ENCODE measurements at places on chromosomes 6 and 20.

DNA sequence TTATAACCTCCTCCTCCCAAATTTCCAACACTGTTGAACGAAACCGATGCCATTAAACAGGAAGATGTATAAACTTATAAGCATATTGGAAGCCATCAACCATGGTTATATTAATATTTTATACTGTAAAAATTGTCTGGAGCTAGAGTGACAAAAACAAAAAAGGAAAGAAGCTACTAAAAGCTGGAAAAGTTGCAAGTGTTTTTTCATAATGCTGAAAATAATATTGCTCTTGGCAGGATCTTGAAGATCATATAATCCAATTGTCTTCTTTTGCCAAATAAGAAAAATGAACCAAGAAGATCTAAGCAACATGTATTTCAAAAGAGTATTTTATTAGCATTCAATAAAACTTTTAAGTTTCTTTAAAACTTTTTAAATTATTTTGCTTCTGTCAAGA, 268.9 kb upstream of the HSF2 start:
- H3K4me1 ChIP-seq, result no peaks in the 10 kb centered on the region
- no peak overlapping the region for H3K4me3 ChIP-seq
- DNase-seq, result no peak
- no peaks in the 10 kb centered on the region for H3K27me3 ChIP-seq
- no peaks in the 10 kb centered on the region for H3K36me3 ChIP-seq
- no peak overlapping the region for H3K27ac ChIP-seq

GRCh38 chr6:170202416-170203135, 88.3 kb downstream of the DLL1 start:
- peak; percentile 77 for DNase-seq
- no peaks in the 10 kb centered on the region for H3K36me3 ChIP-seq
- no peak overlapping the region for H3K27ac ChIP-seq
- peaks cover 10% of the 10 kb centered on the region for H3K4me1 ChIP-seq

DNA sequence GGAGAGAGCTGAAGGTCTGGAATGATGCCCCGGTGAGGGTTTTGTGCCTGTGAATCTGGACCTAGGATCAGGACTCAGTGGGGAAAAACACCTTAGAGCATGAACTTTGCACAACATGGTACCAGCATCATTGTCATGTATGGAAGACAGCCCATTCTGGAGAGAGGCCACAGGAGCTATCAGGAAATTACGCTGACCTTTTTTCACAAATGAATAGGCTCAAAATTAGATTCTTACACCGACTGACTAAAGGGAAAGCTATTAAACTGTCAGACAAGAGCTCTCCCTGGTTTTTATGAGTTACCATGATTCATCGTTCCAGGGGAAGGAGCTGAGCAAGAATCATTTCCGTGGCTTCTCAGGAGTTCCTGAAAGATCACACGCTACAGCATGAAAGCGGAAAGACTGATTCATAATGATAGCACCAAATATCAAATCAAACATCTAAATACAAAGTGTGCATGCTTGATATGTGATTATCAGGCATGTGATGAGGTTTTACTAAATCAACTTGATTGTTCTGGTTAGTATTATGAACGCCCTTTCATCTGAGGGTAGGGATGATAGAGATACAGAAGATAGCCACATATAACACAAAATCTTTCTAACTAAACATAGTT, 224.9 kb upstream of the SMLR1 start:
- peaks cover 15% of the 10 kb centered on the region for H3K4me1 ChIP-seq
- H3K27me3 ChIP-seq, result no peaks in the 10 kb centered on the region
- no peaks in the 10 kb centered on the region for H3K36me3 ChIP-seq
- H3K27ac ChIP-seq, result no peak overlapping the region
- DNase-seq, result no peak

GRCh38 chr6:133833949-133834359, 55.0 kb upstream of the TCF21 start:
- H3K27me3 ChIP-seq, result no peaks in the 10 kb centered on the region
- H3K36me3 ChIP-seq, result no peaks in the 10 kb centered on the region
- H3K4me1 ChIP-seq, result peaks cover 4% of the 10 kb centered on the region
- DNase-seq, result no peak

DNA sequence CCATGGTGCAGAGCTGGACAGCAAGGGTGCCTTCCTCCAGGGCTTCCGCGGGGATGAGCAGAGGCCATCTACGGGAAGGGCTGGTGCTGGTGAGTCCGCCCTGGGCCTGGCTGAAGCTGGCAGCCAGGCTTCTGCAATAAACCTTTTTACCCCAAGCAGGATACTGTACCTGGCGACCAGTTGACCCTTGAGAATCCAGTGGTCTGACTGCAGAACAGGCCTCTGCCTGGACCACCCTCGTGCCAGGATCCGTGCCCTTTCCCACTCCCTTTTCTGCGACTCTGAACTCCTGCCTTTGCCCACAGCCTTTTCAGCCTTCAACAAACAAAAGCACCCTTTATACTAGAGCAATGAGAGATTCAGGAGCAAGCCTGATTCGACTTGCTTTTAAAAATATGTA, 18.9 kb downstream of the CDH26 start:
- no peak overlapping the region for H3K27ac ChIP-seq
- H3K4me1 ChIP-seq, result no peaks in the 10 kb centered on the region
- no peak for DNase-seq
- no peak overlapping the region for H3K4me3 ChIP-seq

- no peak overlapping the region for H3K4me3 ChIP-seq
- no peak for DNase-seq
- no peak overlapping the region for H3K27ac ChIP-seq
- no peaks in the 10 kb centered on the region for H3K27me3 ChIP-seq
Observed at GRCh38 chr20:4068708-4069107, 53.4 kb upstream of the RNF24 start.

GRCh38 chr6:150327117-150327774, 41.6 kb upstream of the IYD start:
- no peaks in the 10 kb centered on the region for H3K4me1 ChIP-seq
- no peak for DNase-seq
- H3K27me3 ChIP-seq, result no peaks in the 10 kb centered on the region
- no peak overlapping the region for H3K4me3 ChIP-seq
- no peak overlapping the region for H3K27ac ChIP-seq

- H3K4me1 ChIP-seq, result no peaks in the 10 kb centered on the region
- no peaks in the 10 kb centered on the region for H3K27me3 ChIP-seq
- DNase-seq, result no peak
- no peaks in the 10 kb centered on the region for H3K36me3 ChIP-seq
- H3K4me3 ChIP-seq, result no peak overlapping the region
Observed at GRCh38 chr20:15439551-15439950, 1102.1 kb upstream of the FLRT3 start.

GRCh38 chr20:36343641-36344040, 37.5 kb downstream of the DLGAP4 start:
- no peaks in the 10 kb centered on the region for H3K4me1 ChIP-seq
- no peak for DNase-seq
- no peak overlapping the region for H3K4me3 ChIP-seq

- DNase-seq, result no peak
- H3K27ac ChIP-seq, result no peak overlapping the region
- H3K4me3 ChIP-seq, result no peak overlapping the region
Observed at GRCh38 chr6:148658681-148659430, 88.0 kb upstream of the UST start.

DNA sequence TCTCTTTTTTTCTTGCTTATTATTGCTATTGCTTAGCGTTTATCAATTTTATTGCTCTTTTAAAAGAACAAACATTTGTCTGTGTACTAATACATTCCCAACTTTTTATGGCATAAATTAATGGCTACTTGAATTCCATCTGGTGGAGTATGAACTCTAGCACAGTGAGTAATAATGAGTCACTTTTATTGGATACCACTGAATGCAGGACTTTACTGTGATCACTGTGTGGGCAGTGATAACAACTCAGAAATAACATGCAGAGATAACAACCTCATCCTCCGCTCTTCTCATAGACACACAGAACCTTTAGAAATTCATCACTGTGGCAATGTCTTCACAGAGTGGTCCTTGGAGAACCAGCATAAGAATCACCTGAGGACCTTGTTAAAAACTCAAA, 174.9 kb upstream of the PRND start:
- DNase-seq, result no peak
- no peaks in the 10 kb centered on the region for H3K27me3 ChIP-seq
- H3K4me1 ChIP-seq, result no peaks in the 10 kb centered on the region
- no peak overlapping the region for H3K27ac ChIP-seq

- no peaks in the 10 kb centered on the region for H3K4me1 ChIP-seq
- DNase-seq, result peak; percentile 18
- no peaks in the 10 kb centered on the region for H3K36me3 ChIP-seq
- no peak overlapping the region for H3K4me3 ChIP-seq
Observed at GRCh38 chr20:19642860-19643259, 115.2 kb upstream of the RIN2 start.

GRCh38 chr6:117264692-117265409, 507 bp upstream of the VGLL2 start:
- no peak for DNase-seq
- no peaks in the 10 kb centered on the region for H3K36me3 ChIP-seq
- H3K27ac ChIP-seq, result no peak overlapping the region
- peaks cover 27% of the 10 kb centered on the region for H3K4me1 ChIP-seq

- no peaks in the 10 kb centered on the region for H3K27me3 ChIP-seq
- H3K36me3 ChIP-seq, result no peaks in the 10 kb centered on the region
- no peak overlapping the region for H3K27ac ChIP-seq
- no peak for DNase-seq
- H3K4me3 ChIP-seq, result no peak overlapping the region
- H3K4me1 ChIP-seq, result peaks cover 39% of the 10 kb centered on the region
Observed at GRCh38 chr20:51460569-51461265, 81.8 kb downstream of the NFATC2 start.

GRCh38 chr6:148441454-148441911, 98.8 kb downstream of the SASH1 start:
- DNase-seq, result no peak
- H3K4me1 ChIP-seq, result peaks cover 26% of the 10 kb centered on the region
- H3K4me3 ChIP-seq, result no peak overlapping the region
- no peaks in the 10 kb centered on the region for H3K27me3 ChIP-seq
- peak overlapping the region; percentile 62 for H3K27ac ChIP-seq

- no peaks in the 10 kb centered on the region for H3K27me3 ChIP-seq
- no peak overlapping the region for H3K4me3 ChIP-seq
- H3K4me1 ChIP-seq, result no peaks in the 10 kb centered on the region
- DNase-seq, result no peak
- H3K27ac ChIP-seq, result no peak overlapping the region
Observed at GRCh38 chr6:67881706-67882065, 753.4 kb upstream of the ADGRB3 start.

DNA sequence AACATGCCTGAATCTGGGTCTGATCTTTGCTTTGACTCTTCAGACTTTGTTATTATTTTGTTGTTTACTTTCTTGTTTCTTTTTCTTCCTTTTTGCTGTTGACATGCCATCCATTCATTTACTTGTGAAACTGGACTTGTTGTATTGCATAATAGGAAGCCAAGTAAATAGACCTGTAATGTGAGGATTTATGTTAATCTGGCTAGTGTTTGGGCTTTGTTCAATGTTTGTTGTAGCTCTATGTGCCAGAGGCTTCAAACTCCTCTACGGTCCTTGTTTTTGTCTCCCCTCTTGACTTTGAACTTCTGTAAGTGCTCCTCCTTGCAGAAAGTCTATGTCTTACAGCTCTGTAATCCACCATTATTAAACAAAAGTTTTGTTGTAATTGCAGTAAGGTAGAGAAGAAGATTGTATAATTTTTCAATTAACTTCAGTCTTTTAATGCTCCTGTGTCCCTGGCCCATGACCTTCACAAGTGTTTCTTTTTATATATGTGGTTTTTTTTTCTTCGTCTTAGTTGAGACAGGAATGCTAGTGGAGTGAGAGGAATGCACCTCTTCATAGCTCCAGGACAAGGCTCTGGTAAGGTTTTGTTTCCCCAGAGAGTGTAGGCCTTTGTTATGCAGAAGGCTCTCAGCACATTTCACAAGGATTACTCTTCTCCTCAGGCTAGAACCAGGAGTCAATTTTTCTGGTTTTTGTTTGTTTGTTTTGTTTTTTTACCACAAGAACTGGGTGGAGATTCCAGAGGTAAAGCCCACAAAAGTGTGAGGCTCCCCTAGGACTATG, 1061.8 kb upstream of the CITED2 start:
- no peaks in the 10 kb centered on the region for H3K27me3 ChIP-seq
- no peak for DNase-seq
- no peak overlapping the region for H3K27ac ChIP-seq
- no peaks in the 10 kb centered on the region for H3K36me3 ChIP-seq
- no peak overlapping the region for H3K4me3 ChIP-seq
- H3K4me1 ChIP-seq, result no peaks in the 10 kb centered on the region

DNA sequence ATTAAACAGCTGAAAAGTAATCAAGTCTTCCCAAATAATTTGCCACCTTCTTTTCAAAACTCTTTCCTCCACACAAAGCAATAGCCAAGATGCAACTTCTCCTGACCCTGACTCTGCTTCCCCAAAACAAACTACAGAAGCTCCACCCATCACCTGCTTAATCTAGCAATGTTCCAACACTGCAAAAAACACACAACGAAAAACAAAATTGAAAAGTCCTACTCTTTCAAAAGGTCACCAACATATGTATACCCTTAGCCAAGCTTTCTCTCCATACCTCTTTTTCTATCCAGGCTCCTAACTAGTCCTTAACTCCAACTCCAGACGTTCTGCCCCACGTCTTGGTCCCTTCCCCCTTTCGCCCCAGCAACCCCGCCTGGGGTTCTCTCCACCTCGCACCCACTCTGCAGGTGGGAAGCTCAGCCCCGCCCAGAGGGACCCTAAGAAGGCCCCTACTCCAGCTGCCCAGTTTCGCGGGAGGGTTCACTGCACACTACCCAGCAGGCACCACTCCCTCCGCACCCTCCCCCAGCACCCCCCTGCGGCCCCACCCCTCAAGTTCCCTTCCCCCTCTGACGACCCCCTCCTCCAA, 717 bp downstream of the CSNK2A1 start:
- peak overlapping the region; percentile 94 for H3K27ac ChIP-seq
- peaks cover 54% of the 10 kb centered on the region for H3K4me1 ChIP-seq
- no peak for DNase-seq

DNA sequence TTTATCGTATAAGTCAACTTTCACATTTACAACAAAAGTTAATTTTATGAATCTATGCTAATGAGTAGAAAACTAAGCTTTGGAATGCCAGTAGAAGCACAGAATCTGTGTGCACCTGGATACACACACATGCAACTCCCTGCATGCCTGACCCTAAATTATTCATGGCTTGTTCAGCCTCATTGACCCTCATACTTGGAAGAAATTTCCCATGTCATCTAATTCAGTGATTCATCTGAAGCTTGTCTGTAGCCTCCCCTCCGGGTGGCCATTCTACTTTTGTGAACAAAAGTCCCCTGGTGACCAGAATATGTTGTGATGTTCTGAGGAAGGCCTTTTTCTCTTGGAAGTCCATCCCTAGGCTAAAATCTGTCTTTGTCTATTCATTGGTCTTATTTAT, 1078.4 kb downstream of the KIF16B start:
- H3K4me1 ChIP-seq, result no peaks in the 10 kb centered on the region
- no peaks in the 10 kb centered on the region for H3K27me3 ChIP-seq
- no peak for DNase-seq
- no peaks in the 10 kb centered on the region for H3K36me3 ChIP-seq
- H3K4me3 ChIP-seq, result no peak overlapping the region

- no peaks in the 10 kb centered on the region for H3K36me3 ChIP-seq
- H3K27ac ChIP-seq, result no peak overlapping the region
- H3K4me1 ChIP-seq, result no peaks in the 10 kb centered on the region
- no peak for DNase-seq
- no peak overlapping the region for H3K4me3 ChIP-seq
Observed at GRCh38 chr6:163675611-163676010, 261.1 kb downstream of the QKI start.
